ENCODE measurements at places on chromosomes 16 and 17. TPM values are rescaled to one million over a fixed set of nuclear protein-coding genes. Genes with fewer than 3 reads are reported as not detected.

GRCh38 chr16:7992616-7993015 lies 597.7 kb downstream of the TMEM114 start:
- no peaks in the 10 kb centered on the region for H3K36me3 ChIP-seq
- no peak overlapping the region for H3K27ac ChIP-seq
- no peaks in the 10 kb centered on the region for H3K27me3 ChIP-seq
- H3K4me1 ChIP-seq: no peaks in the 10 kb centered on the region
- DNase-seq: no peak

DNA sequence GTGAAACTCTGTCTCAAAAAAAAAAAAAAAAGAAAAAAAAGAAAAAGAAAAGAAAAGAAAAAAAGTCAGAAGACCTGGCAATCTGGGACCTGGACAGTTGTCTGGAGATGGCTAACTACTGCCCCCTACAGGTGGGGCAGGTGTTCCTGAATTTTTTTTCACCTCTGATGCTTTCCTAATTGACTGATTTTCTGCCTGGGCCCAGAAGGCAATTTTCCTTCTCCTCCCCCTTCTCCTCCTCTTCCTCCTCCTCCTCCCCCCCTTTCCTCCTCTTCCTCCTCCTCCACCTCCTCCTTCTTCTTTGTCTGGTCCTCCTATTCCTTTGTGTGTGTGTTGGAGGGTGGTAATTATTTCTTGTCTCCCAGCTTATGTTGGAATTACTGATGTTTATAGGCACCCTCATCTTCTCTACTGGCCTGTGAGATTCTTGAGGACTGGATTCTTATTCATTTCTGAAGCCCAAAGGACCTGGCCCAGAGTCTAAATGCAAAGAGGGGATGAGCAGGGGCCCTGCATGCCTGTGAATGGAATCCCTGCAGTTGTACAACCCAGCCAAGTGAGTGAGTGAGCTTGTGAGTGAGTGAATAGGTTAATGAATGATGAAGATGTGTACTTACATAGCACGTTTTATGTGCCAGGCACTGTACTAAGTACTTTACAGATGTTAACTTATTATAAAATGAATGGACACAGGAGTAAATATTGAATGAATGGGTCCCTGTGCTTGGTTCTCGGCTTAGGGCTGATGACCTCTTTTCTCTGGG lies 26.9 kb downstream of the IRX5 start:
- H3K4me3 ChIP-seq: no peak overlapping the region
- no peaks in the 10 kb centered on the region for H3K36me3 ChIP-seq
- no peaks in the 10 kb centered on the region for H3K27me3 ChIP-seq
- H3K4me1 ChIP-seq: no peaks in the 10 kb centered on the region
- DNase-seq: peak; percentile 46

JMJD8 gene
- total RNA-seq: 21.2 TPM

DNA sequence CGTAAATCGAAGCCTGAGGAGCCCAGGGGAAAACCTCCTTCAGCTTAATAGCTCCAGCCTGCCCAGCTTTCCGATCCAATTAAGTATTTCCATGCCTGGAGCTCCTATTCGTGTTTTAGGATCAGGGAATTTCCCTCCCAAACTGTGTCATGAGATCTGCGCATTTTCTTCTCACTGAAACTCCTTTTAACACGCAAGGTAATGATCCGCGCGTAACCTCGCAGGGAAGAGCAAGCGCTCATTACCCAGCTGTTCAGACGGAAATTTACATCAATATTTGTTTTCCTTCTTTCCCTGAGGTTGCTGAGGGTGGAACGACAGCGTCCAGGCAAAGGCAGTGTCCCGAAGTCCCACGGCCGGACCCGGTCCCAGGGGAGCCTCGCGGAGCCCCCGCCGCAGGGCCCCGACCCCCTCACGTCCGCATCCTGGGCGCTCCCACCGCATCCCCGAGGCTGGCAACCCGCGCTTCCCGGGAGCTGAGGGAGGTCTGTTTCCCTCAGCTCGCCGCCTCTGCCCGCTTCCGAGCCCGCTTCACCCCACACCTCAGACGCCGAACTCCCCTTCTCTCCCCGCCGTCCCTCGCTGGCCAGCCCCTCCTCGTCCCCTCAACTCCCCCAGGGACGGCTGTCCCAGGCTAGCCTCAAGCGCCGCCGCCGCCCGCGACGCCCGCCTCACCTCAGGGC lies 415 bp downstream of the ABCA5 start:
- no peak for DNase-seq
- H3K27me3 ChIP-seq: no peaks in the 10 kb centered on the region
- H3K4me3 ChIP-seq: peak overlapping the region; percentile 92

- no peak overlapping the region for H3K27ac ChIP-seq
- H3K27me3 ChIP-seq: no peaks in the 10 kb centered on the region
- H3K36me3 ChIP-seq: no peaks in the 10 kb centered on the region
- H3K4me3 ChIP-seq: no peak overlapping the region
Observed at GRCh38 chr17:13598353-13599167, 3.2 kb downstream of the HS3ST3A1 start.

CLEC19A gene
- not detected for total RNA-seq

DNA sequence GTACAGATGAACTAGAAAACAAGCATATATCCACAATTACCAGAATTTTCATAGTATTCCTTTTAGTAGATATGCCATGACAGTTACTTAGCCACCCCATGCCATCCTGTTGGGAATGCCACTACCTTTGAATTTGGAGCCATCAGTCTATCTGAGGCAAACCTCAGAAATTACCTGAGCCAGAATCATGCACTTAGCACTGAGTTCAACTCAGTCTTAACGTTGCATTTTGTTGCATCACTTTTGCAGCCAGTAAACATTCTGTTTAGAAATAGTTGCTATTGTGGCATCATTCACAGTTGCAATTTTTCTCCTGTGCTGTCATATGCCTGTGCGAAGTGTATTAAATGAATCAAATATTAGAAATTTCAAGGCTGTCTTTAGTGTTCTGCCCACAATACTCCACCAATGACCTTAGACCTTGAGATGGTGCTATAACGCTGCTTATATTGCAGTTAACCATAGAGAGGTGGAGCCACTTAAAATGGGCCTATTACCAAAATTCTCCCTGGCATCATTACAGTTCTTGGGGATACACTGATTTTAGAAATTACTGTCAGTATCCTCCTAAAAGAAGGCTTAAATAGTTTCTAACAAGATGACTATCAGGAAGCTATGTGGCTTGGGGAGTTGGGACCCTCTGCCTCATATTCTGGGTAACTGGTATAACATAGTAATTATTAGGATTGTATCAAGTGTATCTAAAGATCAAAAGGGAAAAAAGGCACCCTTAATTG lies 11.1 kb downstream of the PTRH2 start:
- peaks cover 39% of the 10 kb centered on the region for H3K36me3 ChIP-seq
- peaks cover 7% of the 10 kb centered on the region for H3K4me1 ChIP-seq
- no peaks in the 10 kb centered on the region for H3K27me3 ChIP-seq
- no peak overlapping the region for H3K4me3 ChIP-seq
- no peak for DNase-seq
- H3K27ac ChIP-seq: no peak overlapping the region

DNA sequence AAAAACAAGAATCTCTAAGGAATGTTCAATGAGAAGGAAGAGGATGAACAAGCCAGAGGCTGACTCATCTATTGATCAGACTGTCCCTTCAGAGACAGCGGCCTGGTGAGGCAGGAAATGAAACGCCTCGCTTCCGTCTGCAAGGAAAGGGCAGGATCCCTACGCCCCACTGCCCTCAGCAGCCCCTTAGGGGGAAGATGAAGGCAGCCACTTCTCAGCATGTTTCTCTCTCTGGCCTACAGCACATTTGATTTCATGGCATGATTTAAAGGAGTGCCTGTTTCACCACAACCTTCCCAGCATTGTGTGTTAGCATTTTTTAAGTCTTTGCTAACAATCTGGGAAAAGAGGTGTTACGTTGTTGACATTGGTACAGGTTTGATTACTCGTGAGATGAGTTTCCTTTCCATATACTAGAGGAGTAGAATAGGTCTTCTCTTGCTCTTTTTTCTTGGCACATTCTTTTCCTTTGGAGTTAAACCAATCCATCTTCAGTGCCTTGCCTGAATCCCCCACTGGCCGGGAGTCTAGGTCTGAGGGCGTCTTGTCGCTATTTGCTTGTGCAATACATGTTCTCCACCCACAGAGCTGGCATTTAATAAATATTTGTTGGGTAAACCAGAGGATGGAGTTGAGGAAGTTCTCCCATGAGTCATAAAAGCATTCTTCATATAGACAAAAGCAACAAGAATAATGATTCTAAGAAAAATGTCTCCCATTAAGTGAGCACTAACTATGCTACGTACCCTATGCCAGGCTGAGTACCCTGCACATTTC lies 47.4 kb downstream of the RBFOX3 start:
- H3K4me3 ChIP-seq: no peak overlapping the region
- H3K27me3 ChIP-seq: peaks cover 10% of the 10 kb centered on the region
- H3K36me3 ChIP-seq: no peaks in the 10 kb centered on the region

SREBF1 gene
- 66.8 TPM for total RNA-seq

DNA sequence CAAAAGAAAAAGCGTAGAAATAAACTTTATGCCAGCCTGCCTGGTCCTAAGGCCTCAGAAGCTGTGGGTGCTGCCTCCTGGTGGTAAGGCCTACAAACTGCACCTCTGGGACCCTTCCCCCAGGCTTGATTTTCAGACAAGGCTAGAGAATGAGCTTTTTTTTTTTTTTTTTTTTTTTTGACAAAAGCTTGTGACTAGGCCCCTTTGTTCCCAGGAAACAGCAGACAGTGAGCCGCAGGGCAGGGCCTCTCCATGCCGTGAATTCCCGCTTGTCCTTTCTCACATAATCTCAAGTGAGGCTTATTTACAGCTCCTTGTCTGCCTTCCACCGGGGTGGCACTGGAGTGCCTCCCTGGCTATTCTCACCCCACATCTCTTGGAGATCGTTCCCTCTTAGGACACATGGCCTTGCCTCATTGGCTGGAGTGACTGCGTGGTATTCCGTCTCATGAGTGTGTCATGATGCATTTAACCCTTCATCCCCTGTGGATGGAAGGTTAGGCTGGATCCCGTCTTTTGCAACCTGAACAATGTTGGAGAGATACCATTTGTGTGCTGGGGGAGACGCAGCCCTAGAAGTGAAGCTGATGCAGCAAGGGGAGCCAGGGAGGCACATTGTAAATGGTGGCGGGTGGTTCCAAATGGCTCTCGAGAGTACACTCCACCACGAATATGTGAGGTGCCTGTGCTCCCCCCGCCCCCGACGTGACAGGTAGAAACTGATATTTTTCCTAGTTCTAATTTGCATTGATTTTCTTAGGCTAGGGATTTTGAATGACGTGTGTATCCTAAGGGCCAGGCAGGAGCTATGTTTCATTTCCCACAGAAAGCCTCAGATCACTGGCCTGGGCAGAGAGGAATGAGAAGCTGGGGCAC lies 49.6 kb downstream of the USP22 start:
- no peaks in the 10 kb centered on the region for H3K4me1 ChIP-seq
- no peak overlapping the region for H3K4me3 ChIP-seq
- H3K27ac ChIP-seq: no peak overlapping the region
- no peaks in the 10 kb centered on the region for H3K27me3 ChIP-seq

- no peaks in the 10 kb centered on the region for H3K27me3 ChIP-seq
- peaks cover 42% of the 10 kb centered on the region for H3K4me1 ChIP-seq
- no peak overlapping the region for H3K27ac ChIP-seq
- no peak for DNase-seq
- no peak overlapping the region for H3K4me3 ChIP-seq
Observed at GRCh38 chr16:68093816-68094613, 8.8 kb downstream of the NFATC3 start.

KRT40 gene
- total RNA-seq: not detected

DNA sequence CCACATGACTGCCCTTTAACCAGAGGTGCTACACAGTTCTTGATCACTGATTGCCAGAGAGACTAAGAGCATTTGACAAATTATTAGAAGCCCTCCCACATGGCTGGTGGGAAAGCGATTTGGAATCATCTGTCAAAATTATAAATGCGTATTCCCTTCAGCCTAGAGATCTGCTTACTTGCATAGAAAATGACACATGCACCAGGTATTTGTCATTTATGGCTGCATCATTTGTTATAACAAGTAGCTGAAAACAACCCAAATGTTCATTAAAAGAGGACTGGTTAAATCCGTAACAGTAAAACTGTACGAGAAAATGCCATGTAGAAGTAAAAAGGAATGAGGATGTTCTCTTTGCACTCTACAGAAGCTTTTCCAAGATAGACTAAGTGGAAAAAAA lies 21.4 kb downstream of the BCO1 start:
- H3K27ac ChIP-seq: no peak overlapping the region
- no peaks in the 10 kb centered on the region for H3K36me3 ChIP-seq
- no peaks in the 10 kb centered on the region for H3K27me3 ChIP-seq
- no peaks in the 10 kb centered on the region for H3K4me1 ChIP-seq

DNA sequence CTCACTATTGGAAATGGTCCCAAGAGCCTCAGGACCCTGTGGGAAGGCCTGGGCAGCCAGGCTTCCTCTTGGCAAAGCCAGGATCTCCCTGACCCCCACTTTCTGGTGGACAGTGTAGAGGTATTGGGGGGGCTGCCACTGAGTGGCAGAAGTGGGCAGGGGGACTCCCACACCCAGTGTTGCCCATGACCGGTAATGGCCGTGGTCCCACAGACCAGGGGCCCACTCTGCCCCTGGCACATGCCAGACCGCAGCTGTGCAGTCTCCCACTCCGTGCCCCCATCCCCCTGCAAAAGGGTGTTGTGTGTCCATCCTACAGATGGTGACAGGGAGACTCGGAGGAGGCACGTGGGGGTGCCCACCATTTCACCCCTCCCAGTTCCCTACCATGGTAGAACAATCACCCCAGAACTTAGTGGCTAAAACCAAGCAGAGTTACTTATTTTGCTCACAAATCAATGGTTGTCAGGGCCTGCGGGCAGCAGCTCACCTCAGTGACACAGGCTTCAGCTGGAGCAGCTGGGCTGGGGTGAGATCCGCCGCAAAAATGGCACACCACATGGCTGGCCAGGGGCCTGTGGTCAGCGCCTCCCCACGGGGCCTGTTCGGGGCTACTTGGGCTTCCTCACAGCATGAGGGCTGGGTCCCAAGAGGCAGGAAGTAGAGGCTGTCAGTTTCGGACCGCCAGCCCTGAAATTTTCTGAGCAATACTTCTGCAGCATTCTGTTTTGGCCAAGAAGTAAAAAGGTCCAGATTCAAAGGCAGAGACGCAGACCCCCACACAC lies 59.0 kb upstream of the ZNF469 start:
- H3K4me3 ChIP-seq: no peak overlapping the region
- no peak for DNase-seq
- no peaks in the 10 kb centered on the region for H3K27me3 ChIP-seq

- no peak overlapping the region for H3K27ac ChIP-seq
- no peaks in the 10 kb centered on the region for H3K4me1 ChIP-seq
- no peaks in the 10 kb centered on the region for H3K36me3 ChIP-seq
Observed at GRCh38 chr17:39963829-39964228, 1.0 kb downstream of the GSDMA start.

SPATA32 gene
- not detected for total RNA-seq

TBC1D3G gene
- not detected for total RNA-seq

SLFN13 gene
- 3.6 TPM for total RNA-seq

- no peaks in the 10 kb centered on the region for H3K27me3 ChIP-seq
- no peak for DNase-seq
- H3K27ac ChIP-seq: no peak overlapping the region
- no peak overlapping the region for H3K4me3 ChIP-seq
- peaks cover 5% of the 10 kb centered on the region for H3K4me1 ChIP-seq
Observed at GRCh38 chr16:78822509-78822908, 723.1 kb downstream of the WWOX start.

GRCh38 chr16:88378401-88378800 lies 4.4 kb upstream of the ZNF469 start:
- DNase-seq: no peak
- no peaks in the 10 kb centered on the region for H3K4me1 ChIP-seq
- H3K4me3 ChIP-seq: no peak overlapping the region
- H3K36me3 ChIP-seq: no peaks in the 10 kb centered on the region
